B cell (primary cell): ENCODE measurements at places on chromosomes 6 and 20. TPM values are rescaled to one million over a fixed set of nuclear protein-coding genes. Genes with fewer than 3 reads are reported as not detected.

GRCh38 chr20:58306421-58307261 is 2.9 kb upstream of the RAB22A start:
- H3K4me1 ChIP-seq = peaks cover 47% of the 10 kb centered on the region
- peak overlapping the region; percentile 97 for H3K27ac ChIP-seq
- H3K4me3 ChIP-seq = peak overlapping the region; percentile 34
- peak; percentile 97 for DNase-seq

DNA sequence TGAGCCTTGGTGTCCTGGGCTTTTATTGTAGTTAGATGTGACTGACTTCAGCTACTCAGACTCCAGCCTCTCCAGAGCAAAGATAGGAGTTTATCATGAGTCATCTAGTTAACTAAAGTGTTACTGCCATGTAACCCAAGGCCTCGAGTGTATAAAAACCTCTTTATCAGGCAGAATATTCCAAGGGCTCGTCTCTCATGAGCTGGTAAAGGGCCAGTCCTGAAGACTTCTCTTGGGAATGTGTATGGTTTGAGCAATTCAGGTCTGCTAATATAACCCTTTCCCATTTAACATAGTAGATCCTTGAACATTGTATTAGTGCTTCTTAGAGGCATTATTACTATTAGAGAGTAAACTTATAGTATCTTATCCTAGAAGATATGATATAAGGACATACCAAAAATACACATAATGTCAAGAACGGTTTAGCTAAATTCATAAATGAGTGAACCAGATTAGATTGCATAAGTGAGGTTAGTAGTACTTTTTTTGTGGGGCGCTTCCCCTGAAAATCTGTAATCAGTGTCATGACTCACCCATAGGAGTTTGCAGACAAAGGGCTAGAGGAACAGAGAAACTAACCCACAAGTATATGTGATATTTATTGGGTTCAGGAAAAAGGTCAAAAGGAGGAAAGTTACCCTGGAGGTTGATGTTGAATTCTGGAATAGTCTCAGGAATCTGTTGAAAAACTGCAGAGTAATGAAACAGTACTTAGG is 16.0 kb downstream of the DSE start:
- H3K4me3 ChIP-seq = no peak overlapping the region
- H3K36me3 ChIP-seq = peaks cover 1% of the 10 kb centered on the region
- peak overlapping the region; percentile 60 for H3K27ac ChIP-seq
- DNase-seq = no peak

- no peaks in the 10 kb centered on the region for H3K4me1 ChIP-seq
- DNase-seq = no peak
- H3K27me3 ChIP-seq = no peaks in the 10 kb centered on the region
- no peak overlapping the region for H3K27ac ChIP-seq
- no peak overlapping the region for H3K4me3 ChIP-seq
Measured at GRCh38 chr6:43871933-43872332, 101.9 kb downstream of the VEGFA start.

Gene BPIFB1
- not detected in 2 replicates for total RNA-seq

- no peak overlapping the region for H3K27ac ChIP-seq
- H3K4me3 ChIP-seq = no peak overlapping the region
- no peak for DNase-seq
Measured at GRCh38 chr6:169800116-169800667, 48.8 kb downstream of the ERMARD start.

Gene OGFRL1
- 31.6 and 33.7 TPM in 2 replicates for total RNA-seq

Gene MROH8
- total RNA-seq = 4.6 and 6.3 TPM in 2 replicates

DNA sequence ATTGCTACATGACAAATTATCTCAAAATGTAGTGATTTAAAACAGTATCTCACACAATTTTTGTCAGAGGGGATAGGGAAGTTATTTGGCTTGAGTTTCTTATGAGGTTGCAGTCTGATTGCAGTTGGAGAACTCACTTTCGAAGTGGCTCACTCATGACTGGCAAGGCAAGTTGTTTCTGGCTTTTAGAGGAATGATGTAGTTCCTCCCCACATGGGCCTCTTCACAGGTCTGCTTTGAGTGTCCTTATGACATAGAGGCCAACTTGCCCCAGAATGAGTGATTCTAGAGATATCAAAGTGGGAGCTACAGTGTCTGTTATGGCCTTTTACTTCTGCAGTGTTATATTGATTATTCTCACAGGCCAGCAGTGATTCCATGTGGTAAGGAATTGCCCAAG is 6.1 kb downstream of the DOP1A start:
- H3K36me3 ChIP-seq = no peaks in the 10 kb centered on the region
- H3K27me3 ChIP-seq = no peaks in the 10 kb centered on the region
- H3K27ac ChIP-seq = no peak overlapping the region
- DNase-seq = no peak
- H3K4me1 ChIP-seq = peaks cover 18% of the 10 kb centered on the region

DNA sequence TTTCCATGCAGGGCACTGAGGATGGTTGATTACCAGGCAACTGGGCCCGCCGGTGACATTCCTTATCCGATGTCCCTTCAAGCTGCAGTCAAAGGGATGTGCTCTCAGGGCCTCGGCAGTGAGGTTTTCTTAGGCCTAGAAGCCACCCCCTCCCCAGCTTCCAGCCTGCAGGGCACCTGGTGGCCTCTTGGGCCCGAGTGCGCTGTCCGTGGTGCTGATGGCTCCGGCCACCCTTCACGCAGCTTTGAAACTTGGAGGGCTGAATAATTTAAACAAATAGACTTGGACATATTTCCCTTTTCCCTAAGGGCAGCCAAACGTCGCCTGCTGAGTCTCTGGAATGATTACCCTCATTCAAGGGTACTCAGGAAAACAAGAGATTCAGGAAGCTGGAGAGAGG is 8.9 kb upstream of the MLN start:
- peaks cover 19% of the 10 kb centered on the region for H3K27me3 ChIP-seq
- H3K27ac ChIP-seq = no peak overlapping the region
- DNase-seq = peak; percentile 24
- no peak overlapping the region for H3K4me3 ChIP-seq
- peaks cover 6% of the 10 kb centered on the region for H3K4me1 ChIP-seq

Gene PLCB4
- not detected in 2 replicates for total RNA-seq

- DNase-seq = no peak
- no peaks in the 10 kb centered on the region for H3K4me1 ChIP-seq
- no peak overlapping the region for H3K27ac ChIP-seq
- H3K36me3 ChIP-seq = peaks cover 66% of the 10 kb centered on the region
- no peaks in the 10 kb centered on the region for H3K27me3 ChIP-seq
- no peak overlapping the region for H3K4me3 ChIP-seq
Measured at GRCh38 chr20:38043512-38044300, 10.2 kb downstream of the RPRD1B start.

GRCh38 chr6:128964233-128964755 is 81.4 kb downstream of the LAMA2 start:
- H3K27ac ChIP-seq = no peak overlapping the region
- no peaks in the 10 kb centered on the region for H3K4me1 ChIP-seq
- no peak for DNase-seq

DNA sequence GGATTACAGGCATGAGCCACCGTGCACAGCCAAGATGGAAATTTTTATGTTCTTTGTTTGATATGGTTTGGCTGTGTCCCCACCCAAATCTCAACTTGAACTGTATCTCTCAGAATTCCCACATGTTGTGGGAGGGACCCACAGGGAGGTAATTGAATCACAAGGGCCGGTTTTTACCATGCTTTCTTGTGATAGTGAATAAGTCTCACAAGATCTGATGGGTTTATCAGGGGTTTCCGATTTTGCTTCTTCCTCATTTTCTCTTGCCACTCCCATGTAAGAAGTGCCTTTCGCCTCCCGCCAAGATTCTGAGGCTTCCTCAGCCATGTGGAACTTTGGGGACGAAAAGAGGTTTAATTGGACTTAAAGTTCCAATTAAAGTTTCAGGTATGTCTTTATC is 14.6 kb downstream of the EEF1A1 start:
- peaks cover 3% of the 10 kb centered on the region for H3K36me3 ChIP-seq
- no peaks in the 10 kb centered on the region for H3K27me3 ChIP-seq
- no peak overlapping the region for H3K27ac ChIP-seq
- H3K4me1 ChIP-seq = no peaks in the 10 kb centered on the region
- no peak overlapping the region for H3K4me3 ChIP-seq
- DNase-seq = no peak

- H3K4me1 ChIP-seq = peaks cover 20% of the 10 kb centered on the region
- peak; percentile 90 for DNase-seq
- peak within 1 kb of the TSS; percentile 64 for H3K27ac ChIP-seq
- peak within 1 kb of the TSS; percentile 74 for H3K4me3 ChIP-seq
- peaks cover 46% of the 10 kb centered on the region for H3K36me3 ChIP-seq
Measured at GRCh38 chr6:43181942-43182860, at the start of gene CUL9. Gene CUL9 (plus strand): TSS chr6:43182196. CDS start chr6:43184311, 2,115 bp downstream.

- H3K27ac ChIP-seq = no peak within 1 kb of the TSS
- no peaks in the 10 kb centered on the region for H3K36me3 ChIP-seq
- no peaks in the 10 kb centered on the region for H3K27me3 ChIP-seq
- peaks cover 31% of the 10 kb centered on the region for H3K4me1 ChIP-seq
- DNase-seq = peak; percentile 62
Measured at GRCh38 chr20:62367136-62367632, at the start of gene LAMA5. Gene LAMA5 (minus strand): TSS chr20:62367312. CDS start chr20:62367245, 67 bp downstream.

- H3K27me3 ChIP-seq = no peaks in the 10 kb centered on the region
- no peak for DNase-seq
- H3K4me1 ChIP-seq = peaks cover 64% of the 10 kb centered on the region
- H3K27ac ChIP-seq = peak overlapping the region; percentile 63
- no peaks in the 10 kb centered on the region for H3K36me3 ChIP-seq
Measured at GRCh38 chr6:311679-312220, 19.5 kb downstream of the DUSP22 start.

GRCh38 chr6:80793411-80793810 is 686.9 kb downstream of the BCKDHB start:
- no peaks in the 10 kb centered on the region for H3K27me3 ChIP-seq
- no peak overlapping the region for H3K4me3 ChIP-seq
- H3K36me3 ChIP-seq = no peaks in the 10 kb centered on the region
- H3K27ac ChIP-seq = no peak overlapping the region

Gene SIM1
- not detected in 2 replicates for total RNA-seq

Gene LRRC73
- 0.99 and 1.2 TPM in 2 replicates for total RNA-seq

Gene C6orf52
- total RNA-seq = 1.2 TPM in 1 of 2 replicates, not detected in the other

DNA sequence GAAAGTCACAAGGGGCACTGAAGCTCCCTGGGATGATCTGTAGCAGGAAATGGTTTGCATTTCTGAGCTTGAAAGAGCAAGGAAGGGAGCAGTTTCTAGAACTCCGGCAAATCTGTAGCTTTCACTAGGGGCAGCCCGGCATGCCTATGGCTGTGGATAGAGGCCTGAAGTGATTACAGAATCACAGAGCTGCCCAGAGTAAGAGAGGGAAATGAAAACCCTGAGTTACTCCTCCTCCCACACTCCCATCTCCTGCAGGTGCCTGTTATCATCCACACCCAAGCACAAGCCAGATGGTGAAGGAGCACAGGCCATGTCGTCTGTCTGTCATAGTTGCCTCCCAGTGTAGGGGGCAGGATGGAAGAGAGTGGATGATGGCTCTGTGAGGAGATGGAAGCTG is 37.1 kb downstream of the HLA-F start:
- H3K4me1 ChIP-seq = no peaks in the 10 kb centered on the region
- H3K27me3 ChIP-seq = no peaks in the 10 kb centered on the region
- H3K36me3 ChIP-seq = peaks cover 4% of the 10 kb centered on the region
- no peak for DNase-seq

Gene EPB41L2
- 59.8 and 61.0 TPM in 2 replicates for total RNA-seq

Gene CYP24A1
- not detected in 2 replicates for total RNA-seq

Gene PSORS1C2
- total RNA-seq = not detected in 2 replicates

GRCh38 chr6:113450061-113450465 is 407.1 kb upstream of the MARCKS start:
- DNase-seq = no peak
- H3K4me1 ChIP-seq = no peaks in the 10 kb centered on the region
- no peaks in the 10 kb centered on the region for H3K27me3 ChIP-seq

Gene PLG
- total RNA-seq = 0.32 TPM in 1 of 2 replicates, not detected in the other

DNA sequence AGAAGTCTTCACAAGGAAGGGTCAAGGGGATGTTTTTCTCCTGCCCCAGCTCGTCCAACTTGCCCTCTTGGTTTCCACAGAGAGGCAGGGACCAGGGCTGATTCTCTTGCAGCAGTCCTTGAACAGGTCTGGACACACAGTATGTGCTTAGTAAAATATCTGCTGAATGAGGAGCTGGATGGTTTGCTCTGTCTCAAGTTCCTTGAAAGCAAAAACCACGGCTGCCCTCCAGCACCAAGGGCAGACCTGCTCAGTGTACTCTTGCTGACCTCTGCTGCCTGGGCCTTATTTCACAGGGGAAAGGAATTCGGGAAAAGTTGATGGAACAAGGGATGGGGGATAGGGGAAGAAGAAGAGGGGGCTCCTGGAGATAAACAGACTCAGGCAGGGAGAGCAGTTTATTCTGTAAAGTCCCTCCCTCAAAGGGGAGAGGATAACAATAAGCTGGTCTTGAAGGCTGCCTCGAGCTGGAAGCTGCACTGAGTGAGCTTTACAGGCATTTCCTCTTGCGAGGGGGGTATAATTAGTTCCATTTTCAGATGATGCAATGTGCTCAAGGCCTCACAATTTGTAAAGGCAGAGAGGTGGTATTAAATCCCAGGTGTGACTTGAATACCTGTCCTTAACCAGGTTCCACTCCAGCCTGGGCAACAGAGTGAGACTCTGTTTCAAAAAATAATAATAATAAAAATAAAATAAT is 10.3 kb downstream of the KCNK5 start:
- no peak overlapping the region for H3K4me3 ChIP-seq
- no peaks in the 10 kb centered on the region for H3K27me3 ChIP-seq
- no peak overlapping the region for H3K27ac ChIP-seq
- H3K36me3 ChIP-seq = no peaks in the 10 kb centered on the region
- no peaks in the 10 kb centered on the region for H3K4me1 ChIP-seq

DNA sequence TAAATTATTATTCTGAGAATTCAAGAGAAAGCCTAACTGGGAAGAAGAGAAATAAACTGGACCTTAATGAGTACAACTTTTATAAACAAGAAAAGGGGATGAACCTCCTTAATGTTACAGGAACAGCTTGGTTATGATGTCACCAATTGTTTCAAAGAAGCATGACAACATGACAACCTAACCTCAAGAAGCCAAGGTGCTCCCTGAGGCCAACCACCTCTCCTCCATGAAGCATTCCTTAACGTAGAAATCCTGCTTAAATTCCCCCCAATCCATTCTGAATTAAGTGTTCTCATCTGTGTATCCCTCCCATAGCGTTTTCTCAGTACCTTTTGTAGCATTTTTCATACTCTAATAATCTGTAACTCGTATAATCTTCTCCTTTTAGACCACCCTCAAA is 1.7 kb downstream of the HBS1L start:
- H3K4me3 ChIP-seq = no peak overlapping the region
- no peaks in the 10 kb centered on the region for H3K27me3 ChIP-seq
- peaks cover 20% of the 10 kb centered on the region for H3K36me3 ChIP-seq
- DNase-seq = no peak
- H3K27ac ChIP-seq = peak overlapping the region; percentile 95
- peaks cover 16% of the 10 kb centered on the region for H3K4me1 ChIP-seq

GRCh38 chr6:157217198-157217893 is 106.0 kb downstream of the TMEM242 start:
- H3K27ac ChIP-seq = no peak overlapping the region
- no peaks in the 10 kb centered on the region for H3K27me3 ChIP-seq
- H3K4me1 ChIP-seq = peaks cover 16% of the 10 kb centered on the region
- no peak for DNase-seq
- H3K4me3 ChIP-seq = no peak overlapping the region
- H3K36me3 ChIP-seq = no peaks in the 10 kb centered on the region

Gene SPATS1
- total RNA-seq = not detected in 2 replicates
